Activated effector memory CD4-positive, alpha-beta T cell treated with Interleukin-2 at 50 U/mL for 16 hours (primary cell): ENCODE measurements at places on chromosomes 5 and 9.

- no peak for DNase-seq
These were observed 66.3 kb upstream of the PAPPA start for GRCh38 chr9:116087246-116087645.

GRCh38 chr5:108384741-108385140, 2.8 kb upstream of the FBXL17 start:
- no peak for DNase-seq

- DNase-seq, result no peak
These were observed 236.2 kb upstream of the WWC1 start for GRCh38 chr5:168055141-168055683.

DNA sequence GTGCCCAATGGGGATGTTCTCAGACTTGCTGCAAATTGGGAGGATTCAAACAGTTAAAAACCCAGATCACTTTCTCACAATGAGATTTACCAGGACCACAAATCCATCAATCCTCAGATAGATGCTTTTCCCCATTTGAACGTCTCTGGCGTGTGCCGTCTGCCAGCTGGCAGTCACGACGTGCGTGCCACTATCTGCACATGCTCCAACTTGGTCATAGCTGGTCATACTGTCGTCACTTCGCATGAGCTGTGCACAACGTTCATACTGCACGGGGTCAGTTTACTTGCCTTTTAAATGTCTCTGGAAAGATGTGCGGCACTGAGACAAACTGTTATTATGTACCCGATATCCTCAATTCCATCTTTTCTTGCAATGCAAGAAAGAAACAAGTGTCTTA, 118.3 kb upstream of the RAPGEF1 start:
- no peak for DNase-seq

DNA sequence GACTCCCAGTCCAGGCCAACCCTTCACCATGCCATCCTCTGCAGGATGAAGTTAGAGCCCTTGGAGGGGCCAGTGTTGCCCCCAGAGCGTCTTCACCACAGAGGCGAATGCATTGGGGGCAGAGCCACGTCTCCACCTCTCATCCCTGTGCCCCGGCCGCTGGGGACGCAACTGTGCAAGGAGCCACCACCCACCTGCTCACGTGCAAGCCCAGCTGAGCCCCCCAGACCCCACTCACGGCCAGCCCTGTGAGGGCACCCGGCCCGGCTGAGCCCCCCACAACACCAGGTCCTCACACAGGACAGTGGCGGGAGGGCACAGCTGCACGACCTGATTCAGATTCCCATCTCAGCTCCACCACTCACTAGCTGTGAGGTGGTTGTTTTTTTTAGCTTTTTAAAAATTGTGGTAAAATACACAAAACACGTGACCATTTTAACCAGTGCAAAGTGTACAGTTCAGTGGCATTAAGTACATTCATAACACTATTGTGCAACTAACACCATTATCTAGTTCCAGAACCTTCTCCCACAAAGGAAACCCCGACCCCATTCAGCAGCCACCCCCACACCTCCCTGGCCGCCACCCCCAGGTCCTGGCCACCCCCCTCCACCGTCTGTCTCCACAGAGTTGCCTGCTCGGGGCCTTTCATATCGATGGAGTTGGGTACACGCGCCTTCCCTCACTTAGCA, 33.5 kb upstream of the UBAC1 start:
- no peak for DNase-seq

GRCh38 chr9:21205204-21205603, 1.7 kb downstream of the IFNA10 start:
- no peak for DNase-seq

GRCh38 chr5:95238560-95239325, 46.2 kb downstream of the MCTP1 start:
- no peak for DNase-seq

DNA sequence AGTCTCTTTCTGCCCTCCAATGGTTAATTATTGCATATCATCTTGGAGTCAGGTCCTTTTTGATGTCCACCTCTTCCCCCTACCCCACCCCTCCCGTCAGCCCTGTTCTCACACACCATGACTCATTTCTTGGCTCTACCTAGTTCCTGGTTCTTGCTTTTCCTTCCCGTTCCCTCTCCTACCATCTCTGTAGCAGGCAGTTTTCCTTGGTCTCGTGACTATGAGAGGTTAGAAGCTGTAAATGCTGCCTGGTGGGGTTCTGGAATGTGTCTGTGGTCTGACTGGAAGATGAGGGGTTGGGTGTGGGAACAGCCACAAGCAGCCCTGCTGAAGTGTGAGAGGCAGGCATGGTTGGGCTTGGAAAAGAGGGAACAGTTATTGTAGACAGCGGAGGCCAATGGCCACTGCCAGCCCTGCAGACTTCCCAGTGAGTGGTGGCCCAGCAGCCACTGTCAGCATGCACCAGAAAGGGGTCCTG, 18.2 kb downstream of the SLC22A5 start:
- no peak for DNase-seq

- DNase-seq, result no peak
These were observed 138.1 kb downstream of the ATPSCKMT start for GRCh38 chr5:10111571-10111970.

DNA sequence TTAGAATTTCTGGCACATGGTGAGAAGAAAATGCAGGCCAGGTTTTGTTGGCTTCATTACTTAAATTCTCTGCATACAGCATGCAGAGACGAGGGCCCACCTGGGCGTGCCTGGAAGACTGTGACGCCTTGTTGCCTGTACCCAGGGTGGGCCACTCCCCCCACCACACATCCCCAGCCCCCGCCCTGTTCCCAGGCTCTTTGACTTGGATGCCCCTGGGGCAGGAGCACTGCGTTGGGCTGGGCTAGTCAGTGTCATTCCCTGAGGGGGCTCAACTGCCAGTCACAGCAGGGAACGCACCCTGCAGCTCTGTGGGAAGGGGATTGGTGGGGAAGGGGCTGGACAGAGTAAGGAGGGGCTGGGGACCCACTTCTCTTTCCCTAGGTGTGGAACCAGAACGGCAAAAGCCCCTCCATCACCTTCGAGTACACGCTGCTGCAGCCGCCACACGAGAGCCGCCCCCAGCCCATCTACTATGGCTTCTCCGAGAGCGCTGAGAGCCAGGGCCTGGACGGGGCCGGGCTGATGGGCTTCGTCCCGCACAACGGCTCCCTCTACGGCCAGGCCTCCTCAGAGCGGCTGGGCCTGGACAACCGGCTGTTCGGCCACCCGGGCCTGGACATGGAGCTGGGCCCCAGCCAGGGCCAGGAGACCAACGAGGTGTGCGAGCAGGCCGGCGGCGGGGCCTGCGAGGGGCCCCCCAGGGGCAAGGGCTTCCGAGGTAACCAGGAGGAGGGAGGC, 19.6 kb downstream of the ADAMTSL2 start:
- no peak for DNase-seq

- no peak for DNase-seq
These were observed 30.6 kb downstream of the SNX2 start for GRCh38 chr5:122805481-122805880.

DNA sequence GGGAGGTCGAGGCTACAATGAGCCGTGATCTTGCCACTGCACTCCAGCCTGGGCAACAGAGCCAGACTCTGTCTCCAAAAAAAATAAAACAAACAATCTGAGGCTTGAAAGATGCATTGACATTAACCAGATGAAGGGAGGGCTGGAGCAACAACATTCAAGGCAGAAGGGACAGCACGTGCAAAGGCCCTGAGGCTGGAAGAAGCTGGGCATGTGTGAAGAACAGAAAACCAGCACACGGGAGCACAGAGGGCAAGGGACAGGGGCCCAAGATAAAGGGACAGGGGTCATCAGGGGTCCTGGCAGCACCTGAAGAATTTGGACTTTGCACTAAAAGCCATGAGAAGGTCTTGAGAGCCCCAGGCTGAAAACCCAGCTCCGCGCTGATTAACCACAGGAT, 3.3 kb downstream of the PTGES start:
- no peak for DNase-seq

GRCh38 chr5:138873466-138874221, 1.5 kb downstream of the LRRTM2 start:
- DNase-seq, result no peak

DNA sequence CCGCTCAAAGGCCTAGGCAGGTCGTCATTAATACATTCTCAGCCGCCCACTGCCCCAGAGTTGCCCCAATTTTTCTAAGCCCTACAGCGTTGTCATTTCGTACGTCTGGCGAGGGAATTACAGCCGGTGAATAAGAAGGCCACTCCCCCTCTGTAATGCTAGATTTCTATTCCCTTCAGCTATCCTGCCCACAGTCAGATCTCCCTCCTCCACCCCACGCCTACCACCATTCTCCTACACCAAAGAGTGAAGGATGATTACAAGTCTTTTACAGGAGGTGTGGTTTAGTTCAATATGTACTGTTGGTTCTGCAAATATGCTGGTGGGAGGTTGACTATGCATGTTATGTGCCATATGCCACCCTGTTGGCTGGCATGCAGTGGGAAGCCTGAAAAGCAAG, 83.7 kb upstream of the SMIM15 start:
- no peak for DNase-seq

DNA sequence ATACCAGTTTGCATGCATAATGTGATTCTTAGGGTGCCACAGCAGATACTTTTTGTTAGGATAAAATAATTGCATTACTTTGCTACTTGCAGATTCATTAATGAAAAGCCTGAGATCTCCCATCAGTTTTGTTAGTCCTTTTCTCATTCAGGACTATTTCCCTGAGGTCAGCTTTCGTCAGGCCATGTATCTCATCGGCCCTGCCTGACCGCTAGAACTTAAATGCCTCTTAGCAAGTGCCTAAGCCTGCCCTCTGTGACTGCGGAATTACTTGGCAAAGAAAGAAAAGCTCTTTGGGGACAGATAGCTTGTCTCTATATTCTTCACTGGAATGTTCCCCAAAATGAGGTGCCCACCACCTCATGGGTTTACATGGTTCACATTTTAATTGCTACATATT, 147.8 kb downstream of the KCTD16 start:
- no peak for DNase-seq

DNA sequence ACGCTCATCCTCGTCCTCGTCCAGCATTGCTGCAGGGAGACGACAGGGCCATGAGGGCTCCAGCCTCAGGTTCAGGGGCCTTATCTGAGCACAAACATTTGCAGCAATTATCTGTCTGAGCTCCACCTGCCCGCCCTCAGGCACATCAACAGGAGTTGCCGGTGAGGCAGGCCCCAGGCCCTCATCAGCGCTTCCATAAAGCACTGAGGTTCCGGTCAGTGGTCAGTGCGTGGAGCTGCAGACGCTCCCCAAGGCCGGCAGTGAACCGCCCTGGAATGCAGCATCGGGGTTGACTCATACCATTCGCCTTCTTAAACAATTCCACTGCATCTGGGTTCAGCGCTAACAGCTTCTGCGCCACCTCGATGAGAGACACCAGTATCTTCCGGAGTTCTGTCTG, 15.2 kb downstream of the UBAC1 start:
- DNase-seq, result no peak

DNA sequence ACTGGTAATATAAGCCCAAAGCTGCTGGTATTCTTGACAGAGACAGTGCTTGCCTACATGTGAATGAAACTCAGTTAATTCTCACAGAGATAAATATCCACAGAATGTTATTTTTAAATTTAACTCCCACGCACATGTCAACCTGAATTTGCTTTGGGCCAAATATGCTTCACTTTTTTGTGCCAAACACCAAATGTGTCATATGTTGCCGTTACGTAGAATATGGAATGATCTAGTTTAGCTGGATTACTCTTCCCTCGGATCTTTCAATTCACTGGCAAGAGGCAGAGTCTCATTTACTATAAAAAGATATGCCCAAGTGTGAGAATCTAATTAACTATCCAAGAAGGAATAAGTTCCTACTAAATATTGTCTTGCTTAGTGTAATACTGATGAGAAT, 933.4 kb upstream of the COX7C start:
- DNase-seq, result no peak

DNA sequence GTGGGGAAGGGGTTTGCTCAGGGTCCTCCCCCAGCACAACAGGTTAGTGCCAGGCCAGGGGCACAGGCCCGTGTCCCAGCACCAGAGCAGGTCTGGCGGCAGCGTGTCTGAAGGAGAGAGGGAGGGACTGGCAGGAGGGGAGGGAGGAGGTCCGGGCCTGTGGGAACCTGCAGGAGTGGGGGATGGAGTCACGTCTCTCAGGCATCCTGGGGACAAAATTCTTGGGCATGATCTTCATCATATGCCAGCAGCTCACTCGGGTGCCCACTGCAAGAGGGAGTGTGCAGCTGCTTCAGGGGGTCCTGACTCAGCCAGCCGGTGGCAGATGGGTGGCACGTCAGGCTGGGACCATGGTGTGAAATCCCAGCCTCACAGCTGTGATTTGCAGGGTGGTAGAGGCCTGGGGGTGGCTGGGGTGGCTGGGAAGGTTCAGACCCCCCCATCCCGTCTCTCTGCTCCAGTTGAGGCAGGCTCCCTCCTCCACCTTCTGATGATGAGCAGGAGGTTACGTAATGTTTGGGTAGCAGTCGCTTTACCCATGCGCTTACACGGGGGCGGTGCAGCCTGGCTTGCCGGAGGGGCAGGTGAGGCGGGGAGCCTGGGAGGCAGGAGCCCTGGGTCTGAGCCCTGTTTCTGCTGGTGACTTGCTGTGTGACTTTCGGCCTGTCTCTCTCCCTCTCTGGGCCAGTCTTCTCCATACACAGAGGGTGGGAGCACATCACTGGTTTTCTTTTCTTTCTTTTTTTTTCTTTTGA, 40.5 kb downstream of the NCS1 start:
- no peak for DNase-seq

DNA sequence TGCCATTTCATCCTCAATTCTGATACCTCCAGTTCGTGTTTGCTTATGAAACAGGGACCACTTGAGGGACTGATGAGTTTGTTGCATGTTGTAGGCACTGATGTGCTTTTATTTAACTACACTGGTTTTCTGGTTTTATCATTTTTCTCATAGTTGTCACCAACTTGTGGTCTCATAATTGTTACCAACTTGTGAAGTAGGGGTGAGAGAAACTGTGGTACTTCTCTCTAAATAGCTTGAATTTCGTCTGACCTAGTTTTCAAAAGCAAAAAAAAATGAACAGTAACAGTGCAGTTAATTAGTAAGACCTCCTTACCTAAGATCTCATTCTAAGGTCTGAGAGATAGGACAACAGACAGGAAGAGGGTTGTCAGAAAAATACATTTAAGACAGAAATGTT, 78.0 kb downstream of the ANXA2R start:
- DNase-seq, result no peak

GRCh38 chr9:26650325-26650724, 242.3 kb downstream of the CAAP1 start:
- DNase-seq, result no peak

DNA sequence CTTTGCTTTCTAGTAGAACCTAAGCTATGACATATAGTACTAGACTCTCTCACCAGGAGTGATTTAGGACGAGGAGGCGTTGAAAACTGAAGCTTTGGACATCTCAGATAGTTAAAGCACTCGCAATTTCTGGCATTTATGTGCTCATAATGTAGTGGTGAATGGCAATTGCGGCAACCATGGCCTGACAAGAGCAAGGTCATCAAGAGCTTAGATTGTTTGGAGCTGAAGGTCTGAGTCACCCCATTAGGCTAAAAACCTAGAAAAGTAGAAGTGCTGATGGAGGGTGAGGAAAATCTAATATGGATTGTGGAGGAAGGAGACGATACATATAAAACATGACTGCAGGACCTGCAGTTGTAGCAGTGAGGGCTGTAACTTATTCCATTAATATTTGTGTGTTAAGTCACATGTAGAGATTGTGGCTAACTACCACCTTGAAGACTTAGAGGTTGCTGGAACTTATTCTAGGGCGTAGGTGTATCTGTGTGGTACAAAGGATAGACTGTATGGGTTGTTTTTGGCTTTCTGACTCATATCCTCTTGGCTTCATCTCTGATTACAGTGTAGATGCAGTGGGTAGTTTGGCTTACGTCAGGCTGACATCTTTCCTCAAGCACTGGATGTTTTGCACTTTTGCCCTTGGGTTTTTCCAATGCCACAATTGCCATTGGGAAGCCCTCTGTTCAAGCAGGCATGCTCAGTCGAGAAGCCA, 138.9 kb upstream of the CDKN2B start:
- DNase-seq, result no peak
